Lung (tissue), 17 donors: ENCODE measurements at places on chromosomes 3 and 15. TPM values are rescaled to one million over a fixed set of nuclear protein-coding genes. Genes with fewer than 3 reads are reported as not detected.
A peak's percentile ranks its signal among the peaks of the same experiment; 100 is the strongest.

The PLSCR4 gene
- total RNA-seq: 23.4 TPM

DNA sequence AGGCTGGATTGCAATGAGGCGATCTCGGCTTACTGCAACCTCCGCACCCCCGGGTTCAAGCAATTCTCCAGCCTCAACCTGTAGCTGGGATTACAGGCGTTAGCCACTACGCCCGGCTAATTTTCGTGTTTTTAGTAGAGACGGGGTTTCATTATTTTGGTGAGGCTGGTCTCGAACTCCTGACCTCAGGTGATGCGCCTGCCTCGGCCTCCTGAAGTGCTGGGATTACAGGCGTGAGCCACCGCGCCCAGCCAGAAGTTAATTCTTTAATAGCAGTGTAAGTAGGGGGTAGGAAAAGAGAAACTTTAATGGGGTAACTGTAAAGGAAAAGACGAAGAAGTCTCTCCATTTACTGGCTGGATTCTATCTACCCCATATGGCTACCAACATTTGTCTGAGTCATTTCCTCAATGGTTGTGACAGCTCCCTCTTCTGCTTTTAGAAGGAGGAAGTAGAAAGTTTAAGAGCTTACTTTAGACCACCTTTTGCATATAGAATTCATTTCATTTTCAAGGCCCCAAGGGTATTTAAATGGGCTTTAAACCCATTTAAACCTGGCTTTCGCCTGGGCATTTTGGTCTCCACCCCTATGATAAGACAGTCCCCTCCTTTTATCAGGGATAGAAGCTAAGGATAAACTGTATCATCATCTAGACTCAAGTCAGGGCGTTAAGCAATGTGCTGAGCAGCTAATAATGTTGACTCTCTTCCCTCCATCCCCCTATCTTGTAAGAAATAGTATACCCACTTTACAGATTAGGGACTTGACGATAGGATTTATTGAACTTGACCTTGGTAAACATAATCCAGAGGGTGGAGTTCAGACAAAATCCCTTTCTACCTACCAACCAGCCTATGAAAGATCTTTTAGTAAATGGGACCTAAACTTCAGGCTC lies 1.1 kb upstream of the CDV3 start:
- peaks cover 2% of the 10 kb centered on the region for H3K36me3 ChIP-seq
- peak overlapping the region; percentile 84 for H3K27ac ChIP-seq
- H3K27me3 ChIP-seq: no peaks in the 10 kb centered on the region
- H3K4me3 ChIP-seq: no peak overlapping the region
- peaks cover 13% of the 10 kb centered on the region for H3K4me1 ChIP-seq

The FAM3D gene
- 14.1 TPM for total RNA-seq

- H3K36me3 ChIP-seq: no peaks in the 10 kb centered on the region
- H3K27ac ChIP-seq: no peak overlapping the region
- no peak for DNase-seq
Observed at GRCh38 chr3:52043750-52044149, 12.6 kb downstream of the DUSP7 start.

GRCh38 chr3:158453865-158454264 lies 117.1 kb upstream of the MLF1 start:
- H3K4me1 ChIP-seq: no peaks in the 10 kb centered on the region
- no peak overlapping the region for H3K27ac ChIP-seq
- no peak for DNase-seq
- no peaks in the 10 kb centered on the region for H3K36me3 ChIP-seq
- no peaks in the 10 kb centered on the region for H3K27me3 ChIP-seq

The PPP1R14D gene
- total RNA-seq: not detected

DNA sequence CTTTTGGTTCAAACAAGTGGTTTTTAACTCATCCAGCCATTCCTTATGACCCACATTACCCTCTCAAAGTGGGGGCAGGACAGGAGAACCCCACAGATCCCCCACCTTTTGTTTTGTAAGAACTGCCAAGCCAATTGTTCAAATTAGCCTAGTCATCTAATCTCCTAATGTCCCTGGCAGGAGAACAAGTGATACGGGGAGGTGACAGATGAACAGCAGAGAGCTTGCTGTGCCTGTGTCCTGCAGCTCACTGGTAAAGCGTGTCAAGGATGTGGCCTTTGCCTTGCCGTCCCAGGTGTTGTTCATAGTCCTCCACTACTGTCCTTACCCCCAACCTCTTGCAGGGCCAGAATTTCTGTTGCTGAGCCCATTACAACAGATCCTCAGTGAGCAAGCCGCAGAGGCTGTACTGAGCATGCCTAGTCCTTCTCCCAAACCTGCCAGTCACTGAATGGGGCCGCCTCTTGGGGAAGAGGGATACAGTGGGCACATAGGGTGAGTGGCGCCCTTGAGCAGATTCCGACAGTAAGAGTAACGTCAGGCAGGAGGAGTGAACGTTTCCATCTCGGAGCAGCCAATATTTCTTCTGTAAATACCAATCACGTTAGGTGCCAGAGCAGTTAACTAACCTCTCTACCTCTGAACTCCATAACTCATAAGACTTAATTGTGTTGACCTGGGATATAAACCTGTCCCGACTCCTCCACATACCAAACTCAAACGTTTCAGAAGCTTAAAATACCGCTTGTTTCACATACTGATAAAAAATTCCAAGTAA lies 87.4 kb downstream of the ITPR1 start:
- no peaks in the 10 kb centered on the region for H3K36me3 ChIP-seq
- DNase-seq: no peak
- no peak overlapping the region for H3K4me3 ChIP-seq
- H3K27me3 ChIP-seq: no peaks in the 10 kb centered on the region
- peaks cover 26% of the 10 kb centered on the region for H3K4me1 ChIP-seq
- H3K27ac ChIP-seq: no peak overlapping the region

The HRG gene
- total RNA-seq: not detected

The DAZL gene
- total RNA-seq: not detected

DNA sequence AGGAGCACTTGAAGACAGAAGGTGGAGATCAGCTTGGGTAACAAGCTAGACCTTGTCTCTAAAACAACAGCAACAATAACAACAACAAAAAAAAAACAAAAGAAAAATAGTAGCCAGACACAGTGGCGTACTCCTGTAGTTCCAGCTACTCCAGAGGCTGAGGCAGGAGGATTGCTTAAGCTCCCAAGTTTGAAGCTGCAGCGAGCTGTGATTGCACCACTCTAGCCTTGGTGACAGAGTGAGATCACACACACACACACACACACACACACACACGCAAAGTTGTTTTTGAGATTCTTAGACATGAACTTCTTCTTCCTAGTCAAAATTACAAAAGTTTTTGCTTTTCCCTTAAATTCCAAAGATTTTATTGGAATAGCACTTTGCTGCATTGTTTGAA lies 93.0 kb upstream of the IGSF10 start:
- H3K4me1 ChIP-seq: peaks cover 25% of the 10 kb centered on the region
- H3K4me3 ChIP-seq: no peak overlapping the region
- no peak for DNase-seq
- no peaks in the 10 kb centered on the region for H3K27me3 ChIP-seq
- H3K27ac ChIP-seq: no peak overlapping the region

GRCh38 chr3:173911446-173911845 lies 513.9 kb downstream of the NLGN1 start:
- H3K27me3 ChIP-seq: no peaks in the 10 kb centered on the region
- H3K27ac ChIP-seq: no peak overlapping the region
- DNase-seq: peak; percentile 29
- H3K4me1 ChIP-seq: peaks cover 7% of the 10 kb centered on the region
- H3K36me3 ChIP-seq: no peaks in the 10 kb centered on the region

The SMCO1 gene
- not detected for total RNA-seq

The FETUB gene
- total RNA-seq: not detected

- H3K4me3 ChIP-seq: no peak overlapping the region
- no peak overlapping the region for H3K27ac ChIP-seq
- peak; percentile 31 for DNase-seq
- H3K27me3 ChIP-seq: no peaks in the 10 kb centered on the region
- no peaks in the 10 kb centered on the region for H3K36me3 ChIP-seq
Observed at GRCh38 chr3:124557433-124558232, 172.6 kb upstream of the UMPS start.

The TRH gene
- not detected for total RNA-seq

The BAHD1 gene
- 11.3 TPM for total RNA-seq

- no peaks in the 10 kb centered on the region for H3K27me3 ChIP-seq
- peaks cover 11% of the 10 kb centered on the region for H3K36me3 ChIP-seq
- no peak overlapping the region for H3K4me3 ChIP-seq
- peak; percentile 39 for DNase-seq
- H3K4me1 ChIP-seq: peaks cover 8% of the 10 kb centered on the region
Observed at GRCh38 chr3:105837143-105837740, 31.6 kb downstream of the CBLB start.

GRCh38 chr3:52140000-52140399 lies 14.2 kb downstream of the POC1A start:
- no peak overlapping the region for H3K4me3 ChIP-seq
- DNase-seq: no peak
- H3K27me3 ChIP-seq: no peaks in the 10 kb centered on the region
- no peaks in the 10 kb centered on the region for H3K36me3 ChIP-seq
- H3K4me1 ChIP-seq: no peaks in the 10 kb centered on the region
- no peak overlapping the region for H3K27ac ChIP-seq

DNA sequence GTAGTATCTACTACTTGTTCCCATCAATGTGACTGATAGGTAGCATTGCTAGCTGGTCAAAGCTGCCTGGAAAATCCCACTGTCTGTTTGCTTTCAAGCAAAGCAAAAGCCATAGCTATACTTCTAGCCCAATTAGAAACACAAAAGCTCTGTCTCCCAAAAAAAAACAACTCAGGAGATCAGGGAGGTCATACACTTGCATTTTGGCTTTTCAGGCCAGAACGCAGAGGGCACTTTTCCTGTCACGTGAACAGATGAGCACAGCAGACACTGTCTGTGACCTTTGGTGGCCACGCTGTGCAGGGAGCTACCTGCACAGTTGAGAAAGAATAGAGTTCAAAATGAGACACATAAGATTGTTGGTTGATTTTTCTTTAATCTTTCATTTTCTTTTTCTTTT lies 441.7 kb upstream of the PDZRN3 start:
- no peak overlapping the region for H3K27ac ChIP-seq
- no peaks in the 10 kb centered on the region for H3K27me3 ChIP-seq
- no peak for DNase-seq
- H3K4me3 ChIP-seq: no peak overlapping the region
- no peaks in the 10 kb centered on the region for H3K36me3 ChIP-seq

The CLDN11 gene
- 11.5 TPM for total RNA-seq

- H3K27me3 ChIP-seq: no peaks in the 10 kb centered on the region
- DNase-seq: no peak
- no peak overlapping the region for H3K27ac ChIP-seq
- H3K4me3 ChIP-seq: no peak overlapping the region
Observed at GRCh38 chr3:53198996-53199395, 38.0 kb downstream of the PRKCD start.

The FGF12 gene
- 2.4 TPM for total RNA-seq

The C3orf22 gene
- total RNA-seq: 0.28 TPM

GRCh38 chr3:66489581-66489980 lies 11.2 kb downstream of the LRIG1 start:
- no peaks in the 10 kb centered on the region for H3K36me3 ChIP-seq
- H3K27me3 ChIP-seq: no peaks in the 10 kb centered on the region
- H3K27ac ChIP-seq: no peak overlapping the region

DNA sequence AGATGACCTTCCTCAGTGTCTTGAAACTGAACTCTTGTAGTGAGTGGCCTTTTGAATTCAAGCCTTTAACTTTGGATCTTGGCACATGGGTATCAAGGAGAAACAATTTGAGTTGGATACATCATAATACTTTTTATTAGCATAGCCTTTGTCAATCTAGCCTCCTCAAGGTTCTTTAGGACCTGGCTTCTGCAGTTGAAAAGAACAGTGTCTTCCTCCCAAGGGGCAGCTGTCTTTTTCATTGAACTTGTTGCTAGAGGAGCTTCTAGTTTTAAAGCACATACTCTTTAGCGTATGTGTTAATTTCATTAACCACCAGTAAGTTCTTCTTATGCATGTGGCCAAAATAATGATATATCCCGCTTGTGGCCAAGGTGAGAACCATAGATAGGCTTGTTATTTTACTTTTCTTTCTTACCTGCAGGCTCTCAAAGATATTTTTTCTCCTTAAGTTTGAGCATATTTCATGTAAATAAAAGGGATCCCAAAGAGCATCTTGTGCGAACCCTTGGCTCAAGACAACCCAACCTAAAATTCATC lies 83.2 kb downstream of the GHSR start:
- no peak overlapping the region for H3K27ac ChIP-seq
- H3K27me3 ChIP-seq: no peaks in the 10 kb centered on the region
- no peak overlapping the region for H3K4me3 ChIP-seq
- DNase-seq: no peak
- H3K36me3 ChIP-seq: peaks cover 20% of the 10 kb centered on the region

DNA sequence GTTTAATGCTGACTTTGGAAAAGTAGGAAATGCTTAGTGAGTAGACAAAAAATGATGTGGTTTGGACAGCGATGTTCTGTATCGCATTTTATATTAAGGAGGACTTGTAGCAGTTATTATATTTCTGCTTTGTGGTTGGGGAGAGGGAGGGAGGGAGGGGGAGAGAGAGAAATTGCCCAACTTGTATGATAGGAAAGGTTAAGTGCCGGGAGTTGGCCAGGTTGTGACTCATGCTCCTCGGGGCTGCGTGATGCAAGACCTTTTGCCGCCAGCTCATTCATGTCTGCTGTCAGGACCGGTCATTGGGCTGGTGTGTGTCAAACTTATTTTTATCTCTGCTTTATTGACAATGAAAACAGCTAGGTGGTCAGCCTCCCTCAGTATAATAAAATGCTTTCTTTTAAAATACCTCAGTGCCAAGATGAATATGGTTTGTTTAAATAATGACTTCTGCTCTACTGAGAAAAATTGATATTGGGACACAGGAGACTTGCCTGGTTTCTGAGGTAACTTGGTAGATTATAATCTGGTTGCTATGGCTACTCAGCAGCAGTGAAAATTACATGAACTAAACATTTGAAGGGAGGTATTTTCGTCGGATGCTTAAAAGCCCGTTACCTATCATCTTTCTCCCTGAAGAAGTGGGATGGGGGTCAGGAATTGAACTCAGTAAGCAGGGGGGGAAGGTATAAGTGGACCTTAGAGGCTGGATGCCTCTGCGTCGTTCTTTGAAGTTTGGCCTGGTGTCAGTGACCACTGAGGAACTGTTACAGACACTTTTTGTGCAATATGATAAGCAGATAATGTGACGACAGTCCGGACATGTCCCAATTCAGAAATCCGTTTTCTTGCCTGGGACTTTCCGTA lies 90.7 kb downstream of the FNDC3B start:
- peak overlapping the region; percentile 62 for H3K27ac ChIP-seq
- H3K27me3 ChIP-seq: no peaks in the 10 kb centered on the region
- DNase-seq: peak; percentile 57
- no peaks in the 10 kb centered on the region for H3K36me3 ChIP-seq

DNA sequence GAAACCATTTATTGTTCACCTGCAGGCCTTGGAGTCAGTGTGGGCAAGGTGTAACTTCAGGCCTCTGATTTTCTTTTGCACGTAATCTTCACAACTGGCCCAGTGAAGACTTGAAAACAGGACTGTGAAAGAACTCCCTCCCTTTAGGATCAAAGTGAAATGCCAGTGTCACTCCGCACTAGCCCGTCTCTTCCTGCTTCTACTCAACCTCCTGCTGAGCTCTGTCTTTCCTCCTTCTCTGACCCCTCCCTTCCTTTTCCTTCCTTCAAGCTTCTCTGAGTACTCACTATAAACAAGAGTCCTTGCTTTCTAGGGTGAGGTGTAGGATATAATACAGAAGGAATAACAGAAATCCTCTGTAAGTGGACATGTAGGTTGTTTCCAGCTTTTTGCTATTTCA lies 28.5 kb downstream of the TMEM41A start:
- H3K27ac ChIP-seq: no peak overlapping the region
- DNase-seq: no peak
- no peak overlapping the region for H3K4me3 ChIP-seq
- no peaks in the 10 kb centered on the region for H3K27me3 ChIP-seq
- peaks cover 22% of the 10 kb centered on the region for H3K36me3 ChIP-seq

The CCR8 gene
- not detected for total RNA-seq
